Astrocyte of the hippocampus (primary cell): ENCODE measurements at places on chromosomes 2 and 18.
A peak's percentile ranks its signal among the peaks of the same experiment; 100 is the strongest.

DNA sequence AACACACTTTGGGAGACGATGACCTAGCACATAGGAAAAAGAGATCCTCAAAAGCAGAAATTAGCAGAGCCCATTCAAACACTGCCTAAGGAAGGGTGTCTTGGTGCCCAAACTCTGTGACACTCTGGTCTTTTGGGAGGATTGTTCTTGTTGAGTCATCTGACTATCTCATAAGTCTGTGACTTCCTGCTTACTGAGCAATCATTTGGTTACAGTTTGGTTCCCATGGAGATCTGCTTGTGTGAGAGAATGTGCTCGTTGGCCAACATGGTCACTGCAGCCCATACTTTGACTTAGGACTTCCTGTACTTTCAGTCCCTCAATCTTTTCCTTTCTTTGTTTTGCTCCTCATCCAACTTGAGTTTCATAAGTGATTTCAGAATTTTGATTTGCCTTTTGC, 602.9 kb downstream of the NYAP2 start:
- peak; percentile 44 for DNase-seq

GRCh38 chr2:134199123-134199522, 54.7 kb upstream of the MGAT5 start:
- no peak for DNase-seq

DNA sequence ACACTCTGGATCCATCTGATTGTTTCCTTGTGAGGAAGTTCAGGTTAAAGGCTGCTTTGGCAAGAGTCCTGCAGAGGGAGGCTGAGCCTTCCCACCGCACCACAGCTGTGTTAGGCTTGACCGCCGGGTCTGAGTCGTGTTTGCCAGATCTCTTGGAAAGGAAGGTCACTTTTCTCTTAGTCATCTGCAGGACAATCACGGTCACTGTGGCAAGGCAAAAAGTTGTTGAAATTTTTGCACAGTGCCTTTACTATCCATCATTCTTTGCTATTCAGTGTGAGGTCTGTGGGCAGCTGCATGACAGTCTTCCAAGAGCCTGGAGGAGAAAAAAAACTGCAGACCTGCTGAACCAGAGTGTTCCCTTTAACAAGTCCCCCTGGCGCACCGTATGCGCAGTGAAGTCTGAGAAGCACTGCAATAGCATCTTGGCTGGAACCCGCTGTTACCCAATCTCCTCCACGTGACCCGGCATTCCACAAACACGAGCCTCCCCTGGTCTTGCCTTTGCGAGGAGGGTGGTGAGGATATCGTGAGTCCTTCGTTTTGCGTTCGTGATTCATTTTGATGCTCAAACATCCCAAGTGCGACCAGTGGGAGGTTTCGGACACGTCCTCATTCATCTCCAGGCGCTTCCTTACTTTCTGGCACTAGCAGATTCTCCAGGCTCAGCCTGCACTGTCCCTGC, 23.0 kb downstream of the BIN1 start:
- DNase-seq: peak; percentile 89

DNA sequence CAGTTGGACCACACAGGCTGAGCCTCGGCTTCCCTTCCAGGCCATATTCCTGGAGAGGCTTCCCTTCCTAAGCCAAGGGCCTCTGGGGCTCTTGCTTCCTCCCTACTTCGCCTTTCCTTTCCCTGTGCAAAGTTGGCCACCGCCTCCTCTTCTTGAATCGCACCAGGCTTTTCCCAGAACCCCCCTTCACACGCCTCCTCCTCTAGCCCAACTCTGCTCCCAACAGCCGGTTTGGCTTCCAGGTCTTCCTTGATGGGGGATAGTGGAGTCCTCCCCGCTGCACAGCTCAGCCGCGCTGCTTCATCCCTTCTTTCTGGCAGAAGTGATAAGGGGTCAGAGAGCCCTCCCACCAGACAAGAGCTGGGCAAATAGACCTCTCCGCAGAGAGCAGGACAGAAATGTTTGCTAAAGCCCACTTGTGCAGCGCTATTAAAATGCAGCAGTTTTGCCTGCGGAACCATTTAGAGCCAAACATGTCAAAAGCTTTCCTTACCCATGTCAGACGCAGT, 56.4 kb downstream of the SNORC start:
- peak; percentile 10 for DNase-seq

DNA sequence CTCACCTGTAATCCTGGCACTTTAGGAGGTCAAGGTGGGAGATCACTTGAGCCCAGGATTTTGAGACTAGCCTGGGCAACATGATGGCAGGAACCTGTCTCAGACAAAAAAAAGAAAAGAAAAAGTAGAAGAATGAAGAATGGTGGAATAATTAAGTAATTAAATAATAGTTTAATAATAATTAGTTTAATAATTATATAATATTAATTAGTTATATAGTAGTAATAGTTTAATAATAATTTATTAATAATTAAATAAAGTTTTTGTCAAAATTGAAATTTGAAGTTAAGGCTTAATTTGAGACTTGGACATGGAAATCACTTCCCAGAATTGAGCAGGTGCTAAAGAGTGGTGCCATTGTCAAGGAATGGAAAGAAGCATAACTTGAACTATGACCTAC, 52.2 kb upstream of the ABCA12 start:
- no peak for DNase-seq

DNA sequence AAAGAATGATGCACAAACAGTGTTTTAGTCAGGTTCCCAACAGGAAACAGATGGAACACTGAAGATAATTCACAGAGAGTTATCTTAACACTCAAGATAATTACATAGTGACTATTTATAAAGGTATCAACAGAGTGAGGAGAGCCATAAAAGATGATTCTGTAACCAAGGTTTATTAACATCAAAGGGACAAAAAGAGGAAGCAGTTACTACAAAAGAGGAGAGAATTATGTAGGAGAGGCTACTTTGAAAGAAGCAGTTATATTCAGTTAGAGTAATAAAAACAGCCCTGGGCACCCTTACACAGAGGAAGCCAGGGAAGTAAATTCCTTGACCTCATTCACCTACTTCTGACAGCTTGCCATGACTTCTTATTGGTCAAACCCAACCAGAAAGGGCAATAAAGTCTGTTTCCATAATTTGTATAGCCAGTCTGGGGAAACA, 326.5 kb upstream of the SLC39A10 start:
- DNase-seq: no peak

- no peak for DNase-seq
These were observed 98.2 kb downstream of the HIBCH start for GRCh38 chr2:190221429-190221828.

DNA sequence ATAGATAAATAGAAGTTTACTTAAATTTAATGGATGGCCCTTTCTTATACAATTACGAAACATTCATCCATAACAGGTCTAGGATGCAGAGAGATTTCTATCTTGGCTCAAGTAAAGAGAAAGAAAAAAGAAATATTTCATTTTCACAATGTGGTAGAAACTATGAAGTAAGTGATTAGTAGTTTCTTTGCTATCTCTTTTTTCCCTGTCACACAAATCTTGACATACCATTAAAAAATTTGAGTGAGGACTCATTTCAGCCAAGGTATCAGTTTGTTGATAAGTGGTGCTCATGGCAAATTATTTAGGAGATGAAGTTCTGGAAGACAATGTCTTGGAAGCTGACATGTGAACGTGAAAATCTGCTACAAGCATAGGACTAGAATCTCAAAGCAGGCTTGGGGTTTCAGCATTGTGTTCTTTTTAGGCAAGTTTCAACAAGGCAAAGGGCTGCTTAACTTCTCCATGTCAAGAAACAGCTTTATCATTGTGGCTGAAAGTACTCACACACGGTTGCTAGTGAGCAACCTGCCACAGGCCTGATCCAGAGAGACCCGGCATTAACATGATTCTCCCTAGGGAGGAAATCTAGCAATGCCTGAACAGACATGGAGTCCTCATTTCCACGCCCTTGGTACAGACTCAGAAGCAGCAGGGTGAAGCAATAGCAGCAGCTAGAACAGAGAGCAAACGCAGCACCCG, 414.6 kb downstream of the DLGAP1 start:
- no peak for DNase-seq
